Right cardiac atrium (tissue), 5 donors: ENCODE measurements at places on chromosomes 5 and 9. TPM values are rescaled to one million over a fixed set of nuclear protein-coding genes. Genes with fewer than 3 reads are reported as not detected.

- DNase-seq: no peak
These were observed 283.9 kb downstream of the PJA2 start for GRCh38 chr5:109125755-109126429.

DNA sequence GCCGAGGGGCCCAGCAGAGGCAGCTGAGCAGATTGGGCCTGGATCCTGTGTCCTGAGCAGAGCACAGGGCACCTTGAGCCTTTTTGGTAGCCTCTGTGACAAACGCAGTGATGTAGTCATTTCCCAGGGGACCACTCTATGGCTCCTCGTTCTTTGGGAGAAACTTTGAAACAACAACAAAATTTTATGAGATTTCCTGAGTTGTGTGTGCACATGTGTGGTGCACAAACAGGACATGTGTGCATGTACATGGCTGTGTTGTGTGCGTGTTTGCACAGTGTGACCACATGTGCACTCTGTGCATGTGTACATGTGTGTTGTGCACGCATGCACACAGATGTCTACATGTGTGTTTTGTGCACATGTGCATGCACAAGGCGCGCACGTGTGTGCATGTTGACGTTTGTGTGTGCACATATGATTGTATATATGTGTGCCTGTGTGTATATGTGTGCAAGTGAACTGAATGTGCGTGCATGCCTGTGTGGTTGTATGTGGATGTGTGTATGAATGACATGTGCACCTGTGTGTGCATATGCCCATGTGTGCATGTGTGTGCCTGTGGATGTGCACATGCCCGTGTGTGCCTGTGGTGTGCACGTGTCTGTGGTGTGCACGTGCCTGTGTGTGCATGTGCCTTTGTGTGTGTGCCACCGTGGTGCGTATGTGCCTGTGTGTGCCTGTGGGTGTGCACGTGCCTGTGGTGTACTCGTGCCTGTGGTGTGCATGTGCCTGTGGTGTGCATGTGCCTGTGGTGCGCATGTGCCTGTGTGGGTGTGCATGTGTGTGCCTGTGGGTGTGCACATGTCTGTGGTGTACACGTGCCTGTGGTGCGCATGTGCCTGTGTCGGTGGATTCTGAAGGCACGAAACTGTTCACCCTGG, 221.6 kb downstream of the CACNA1B start:
- no peak for DNase-seq

DNA sequence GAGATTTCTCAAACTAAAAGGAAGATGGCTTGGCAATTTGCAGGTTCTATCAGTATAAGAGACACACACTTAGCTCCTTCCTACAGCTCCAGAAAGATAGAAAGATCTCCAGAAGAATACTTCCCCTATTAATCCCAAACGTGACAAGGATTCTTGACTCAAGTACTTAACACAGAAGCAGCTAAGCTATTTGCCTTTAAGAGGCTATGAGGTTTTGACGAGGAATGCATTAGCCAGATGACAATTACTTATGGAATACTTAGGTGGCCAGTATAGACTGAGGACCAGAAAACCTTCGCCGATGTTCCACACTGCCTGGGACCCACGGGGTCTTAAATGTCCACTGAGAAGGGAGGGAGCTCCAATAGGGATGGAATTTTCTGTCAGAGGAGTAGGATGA, 340.5 kb upstream of the KIF2A start:
- DNase-seq: no peak

- DNase-seq: no peak
These were observed 31.6 kb downstream of the NUP188 start for GRCh38 chr9:128979111-128979510.

DNA sequence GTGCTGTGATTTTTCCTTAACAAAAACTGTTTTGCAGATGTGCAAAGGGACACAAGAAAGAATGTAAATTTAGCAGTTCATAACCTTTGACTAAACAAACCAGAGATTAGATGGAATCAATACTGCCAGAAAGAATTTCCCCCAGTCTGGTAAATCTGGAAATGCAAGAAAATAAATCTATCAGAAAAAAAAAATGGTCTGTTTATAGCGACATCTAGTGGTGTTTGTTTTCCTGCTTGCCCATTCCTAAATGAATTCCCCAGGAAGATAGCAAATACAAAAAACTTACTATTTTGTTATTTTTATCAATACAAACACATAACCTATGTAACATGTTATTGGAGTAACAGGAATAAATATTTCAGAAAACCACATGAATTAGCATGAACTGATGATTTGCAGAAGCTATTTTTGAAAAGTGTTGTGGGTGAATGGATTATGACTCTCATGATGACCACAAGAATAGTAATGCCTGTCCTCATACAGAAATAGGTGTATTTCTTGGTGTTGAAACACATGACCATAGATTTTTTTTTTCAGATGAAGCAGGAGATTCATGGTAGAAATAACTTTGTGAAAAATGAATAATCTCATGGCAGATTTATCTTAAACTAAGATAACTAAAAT, 1703.8 kb downstream of the MAT2B start:
- DNase-seq: no peak

The PCDHGA10 gene
- 1.6 TPM for polyA plus RNA-seq

DNA sequence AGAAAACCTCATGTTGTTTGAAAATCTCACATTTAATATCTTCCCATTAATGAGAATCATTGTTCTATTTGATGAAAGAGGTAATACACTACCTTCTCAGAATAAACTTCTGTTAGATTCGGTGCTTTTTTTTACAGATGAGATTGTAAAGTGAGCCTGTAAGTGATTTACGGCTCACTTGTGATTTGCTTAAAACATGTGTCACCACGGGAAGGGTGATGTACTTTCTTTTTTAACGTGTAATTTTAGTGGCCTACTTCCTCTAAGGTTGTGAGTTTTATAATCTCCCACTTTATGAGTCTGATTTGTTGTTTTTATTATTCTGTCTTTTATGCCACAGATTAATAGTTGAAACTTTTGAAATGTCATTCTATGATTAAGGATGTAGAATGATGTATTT, 15.9 kb downstream of the ANXA1 start:
- DNase-seq: no peak

- DNase-seq: no peak
These were observed 140.1 kb downstream of the DOCK2 start for GRCh38 chr5:169777159-169777558.

DNA sequence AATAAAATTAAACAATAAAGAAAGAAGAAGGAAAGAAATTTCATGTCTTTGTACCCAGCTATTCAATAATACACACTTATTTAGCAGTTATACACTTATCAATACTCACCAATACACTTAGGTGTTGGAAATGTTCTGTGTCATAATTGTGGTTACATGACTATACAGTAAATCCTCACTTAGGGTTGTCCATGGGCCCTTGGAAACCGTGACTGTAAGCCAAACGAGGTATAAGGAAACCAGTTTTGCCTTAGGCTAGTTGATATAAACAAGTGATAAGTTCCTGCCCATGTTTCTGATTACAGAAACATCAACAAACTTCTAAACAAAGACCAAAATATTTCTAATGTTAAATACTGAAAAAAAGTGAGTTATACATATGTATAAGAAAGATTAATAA, 10.0 kb upstream of the SLCO4C1 start:
- no peak for DNase-seq

DNA sequence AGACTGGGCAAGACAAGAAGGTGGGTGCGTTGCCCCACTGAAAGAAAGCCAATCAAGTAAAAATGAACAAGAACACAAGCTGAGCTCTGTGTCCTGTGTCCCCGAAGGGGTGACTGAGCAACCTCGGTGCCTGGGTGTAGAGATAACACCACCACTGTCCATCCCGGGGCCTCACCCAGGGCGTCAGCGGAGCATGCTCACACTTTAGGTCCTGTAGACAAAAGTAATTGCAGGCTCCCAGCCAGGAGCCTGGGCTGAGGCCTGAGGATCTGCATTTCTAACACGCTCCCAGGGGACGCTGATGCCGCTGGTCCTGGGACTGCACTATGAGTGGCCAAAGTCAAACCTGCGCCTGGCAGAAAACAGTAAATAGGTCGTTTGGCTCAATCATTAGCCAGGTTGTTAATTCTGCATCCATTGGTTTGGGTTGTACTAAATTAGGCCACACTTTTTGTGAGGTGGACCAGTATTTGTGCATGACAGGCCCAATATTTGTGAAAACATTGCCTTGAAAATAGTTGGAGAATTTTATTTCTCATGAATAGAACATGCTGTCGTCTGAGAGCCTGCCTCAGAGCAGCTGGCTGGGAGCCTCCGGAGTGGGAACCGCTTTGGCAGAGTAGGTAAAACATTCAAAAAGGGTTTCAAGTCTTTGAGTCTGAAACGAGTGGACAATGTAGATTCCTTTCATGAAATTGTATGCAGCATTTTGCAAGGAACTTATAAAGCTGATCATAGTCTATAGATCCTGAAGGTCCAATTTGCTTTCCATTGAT, 38.3 kb downstream of the ANKRD33B start:
- DNase-seq: peak; percentile 88
